Activated CD8-positive, alpha-beta memory T cell treated with anti-CD3 and anti-CD28 coated beads for 1 hour (primary cell): ENCODE measurements at places on chromosomes 2 and 18.
A peak's percentile ranks its signal among the peaks of the same experiment; 100 is the strongest.

GRCh38 chr2:72843301-72843700 is 17.5 kb upstream of the EXOC6B start:
- no peak for DNase-seq

GRCh38 chr2:224101820-224102630 is 62.9 kb upstream of the SERPINE2 start:
- no peak for DNase-seq

GRCh38 chr2:222919841-222920526 is 59.1 kb downstream of the ACSL3 start:
- DNase-seq: no peak

- no peak for DNase-seq
These were observed 172.8 kb downstream of the ANTXR1 start for GRCh38 chr2:69185807-69186206.

GRCh38 chr2:62559582-62559981 is 53.6 kb upstream of the TMEM17 start:
- DNase-seq: no peak

GRCh38 chr2:10504370-10504993 is 56.4 kb upstream of the ODC1 start:
- no peak for DNase-seq

- no peak for DNase-seq
These were observed 22.0 kb upstream of the UPP2 start for GRCh38 chr2:158079672-158080071.

GRCh38 chr2:241461693-241462677 is 46.4 kb downstream of the STK25 start:
- DNase-seq: no peak

- DNase-seq: no peak
These were observed 183.0 kb downstream of the AFF3 start for GRCh38 chr2:99959261-99960014.

DNA sequence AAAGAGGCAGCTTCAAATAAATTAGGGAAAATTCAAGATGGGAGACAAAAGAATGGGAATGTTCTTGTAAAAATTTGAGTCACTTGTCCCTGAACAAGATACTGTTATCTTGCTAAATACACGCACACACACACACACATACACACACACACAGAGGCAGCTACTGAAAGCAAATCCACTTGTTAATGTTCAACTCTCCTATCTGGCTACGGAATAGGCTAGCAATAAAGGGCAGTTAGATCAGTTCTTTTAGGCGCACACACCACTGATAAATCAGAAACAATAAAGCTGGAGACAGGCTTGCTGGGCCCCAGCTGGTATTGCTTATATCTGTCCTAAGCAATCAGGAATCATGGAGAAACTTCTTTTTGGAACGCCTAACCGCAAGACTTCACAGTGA is 461.6 kb downstream of the BCL11A start:
- no peak for DNase-seq

GRCh38 chr2:40248294-40248693 is 203.6 kb downstream of the SLC8A1 start:
- no peak for DNase-seq

GRCh38 chr2:190407246-190407661 is 901 bp upstream of the MFSD6 start:
- DNase-seq: peak; percentile 21
